ENCODE measurements at places on chromosomes 2 and 18.
A peak's percentile ranks its signal among the peaks of the same experiment; 100 is the strongest.

DNA sequence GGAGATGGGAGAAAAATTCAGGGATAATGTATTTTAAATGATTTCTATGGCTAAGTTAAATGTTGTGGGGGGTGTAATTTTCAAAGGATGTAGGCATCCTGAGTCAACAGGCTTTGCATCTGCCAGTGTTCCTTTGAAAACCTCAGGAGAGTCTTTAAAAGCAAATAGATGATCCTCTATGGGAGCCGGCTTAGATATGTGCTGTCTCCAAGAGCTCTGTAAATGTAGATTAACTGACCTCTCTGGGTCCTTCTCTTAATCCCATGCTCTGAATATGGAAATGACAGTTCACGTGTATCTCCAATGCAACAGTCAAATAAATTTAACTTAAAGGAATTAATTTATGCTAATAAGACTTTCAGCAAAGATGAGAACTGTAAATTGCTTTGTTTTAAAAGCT, 292.7 kb downstream of the ERBB4 start:
- no peak for DNase-seq
- no peaks in the 10 kb centered on the region for H3K27me3 ChIP-seq
- no peaks in the 10 kb centered on the region for H3K36me3 ChIP-seq
- no peaks in the 10 kb centered on the region for H3K4me1 ChIP-seq
- no peak overlapping the region for H3K27ac ChIP-seq

GRCh38 chr18:32422201-32422600, 48.5 kb downstream of the GAREM1 start:
- no peak overlapping the region for H3K27ac ChIP-seq
- no peak overlapping the region for H3K4me3 ChIP-seq
- no peak for DNase-seq
- H3K36me3 ChIP-seq, result no peaks in the 10 kb centered on the region

- no peak overlapping the region for H3K27ac ChIP-seq
- H3K27me3 ChIP-seq, result no peaks in the 10 kb centered on the region
- DNase-seq, result no peak
Observed at GRCh38 chr18:70385474-70385873, 96.6 kb downstream of the SOCS6 start.

DNA sequence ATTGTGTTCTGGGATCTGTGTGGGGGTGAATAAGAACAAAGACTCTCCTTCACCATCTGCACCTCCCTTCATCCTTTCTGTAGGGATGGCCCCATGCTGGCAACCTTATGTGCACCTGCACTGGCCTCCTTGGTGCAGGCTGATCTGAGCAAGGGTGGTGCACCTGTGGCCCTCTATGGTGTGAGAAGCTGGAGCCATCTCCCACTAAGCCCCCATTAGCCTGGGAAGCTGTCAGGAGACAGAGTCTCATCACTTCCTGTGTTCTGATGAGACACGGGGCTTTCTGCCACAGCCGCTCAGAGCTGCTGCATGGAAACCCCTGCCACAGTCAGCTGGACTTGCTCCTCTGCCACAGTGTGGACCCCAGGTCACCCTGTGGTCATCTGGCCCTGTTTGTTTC, 565.3 kb upstream of the SALL3 start:
- H3K36me3 ChIP-seq, result no peaks in the 10 kb centered on the region
- DNase-seq, result no peak
- H3K4me3 ChIP-seq, result no peak overlapping the region
- no peaks in the 10 kb centered on the region for H3K27me3 ChIP-seq

DNA sequence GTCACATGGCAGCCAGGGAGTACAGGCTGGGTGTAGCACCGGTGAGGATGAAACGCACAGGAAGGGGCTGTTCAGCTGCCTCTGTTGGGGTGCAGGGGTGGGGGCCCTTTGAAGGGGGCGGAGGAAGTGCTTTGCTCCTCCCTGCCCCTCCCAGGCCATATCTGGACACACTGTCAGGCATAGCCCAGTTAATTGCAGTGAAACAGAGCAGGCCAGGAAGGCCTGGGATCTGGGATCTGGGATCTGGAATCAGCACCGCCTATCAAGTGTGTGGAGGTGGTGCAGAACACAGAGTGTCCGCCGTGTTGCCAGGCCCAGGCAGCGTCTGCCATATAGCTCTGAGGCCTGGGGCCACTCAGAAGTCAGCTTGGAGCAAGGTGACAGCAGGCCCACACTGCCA, 119.3 kb upstream of the MSH2 start:
- no peak for DNase-seq
- H3K36me3 ChIP-seq, result no peaks in the 10 kb centered on the region
- no peaks in the 10 kb centered on the region for H3K27me3 ChIP-seq
- H3K4me1 ChIP-seq, result peaks cover 15% of the 10 kb centered on the region

GRCh38 chr2:98839292-98839691, 96.7 kb downstream of the CRACDL start:
- no peak overlapping the region for H3K4me3 ChIP-seq
- H3K4me1 ChIP-seq, result no peaks in the 10 kb centered on the region
- DNase-seq, result peak; percentile 58
- H3K36me3 ChIP-seq, result no peaks in the 10 kb centered on the region

- H3K27ac ChIP-seq, result no peak overlapping the region
- H3K36me3 ChIP-seq, result peaks cover 2% of the 10 kb centered on the region
- DNase-seq, result no peak
- no peaks in the 10 kb centered on the region for H3K27me3 ChIP-seq
- H3K4me3 ChIP-seq, result no peak overlapping the region
- peaks cover 5% of the 10 kb centered on the region for H3K4me1 ChIP-seq
Observed at GRCh38 chr18:73945130-73945792, 202.4 kb downstream of the FBXO15 start.

- H3K27me3 ChIP-seq, result no peaks in the 10 kb centered on the region
- no peak for DNase-seq
- H3K36me3 ChIP-seq, result no peaks in the 10 kb centered on the region
- H3K27ac ChIP-seq, result no peak overlapping the region
- no peaks in the 10 kb centered on the region for H3K4me1 ChIP-seq
Observed at GRCh38 chr18:32301361-32301760, 111.5 kb downstream of the MEP1B start.

GRCh38 chr2:18651842-18652774, 62.7 kb upstream of the NT5C1B start:
- H3K4me3 ChIP-seq, result no peak overlapping the region
- no peaks in the 10 kb centered on the region for H3K4me1 ChIP-seq
- no peak for DNase-seq
- H3K27ac ChIP-seq, result peak overlapping the region; percentile 25

DNA sequence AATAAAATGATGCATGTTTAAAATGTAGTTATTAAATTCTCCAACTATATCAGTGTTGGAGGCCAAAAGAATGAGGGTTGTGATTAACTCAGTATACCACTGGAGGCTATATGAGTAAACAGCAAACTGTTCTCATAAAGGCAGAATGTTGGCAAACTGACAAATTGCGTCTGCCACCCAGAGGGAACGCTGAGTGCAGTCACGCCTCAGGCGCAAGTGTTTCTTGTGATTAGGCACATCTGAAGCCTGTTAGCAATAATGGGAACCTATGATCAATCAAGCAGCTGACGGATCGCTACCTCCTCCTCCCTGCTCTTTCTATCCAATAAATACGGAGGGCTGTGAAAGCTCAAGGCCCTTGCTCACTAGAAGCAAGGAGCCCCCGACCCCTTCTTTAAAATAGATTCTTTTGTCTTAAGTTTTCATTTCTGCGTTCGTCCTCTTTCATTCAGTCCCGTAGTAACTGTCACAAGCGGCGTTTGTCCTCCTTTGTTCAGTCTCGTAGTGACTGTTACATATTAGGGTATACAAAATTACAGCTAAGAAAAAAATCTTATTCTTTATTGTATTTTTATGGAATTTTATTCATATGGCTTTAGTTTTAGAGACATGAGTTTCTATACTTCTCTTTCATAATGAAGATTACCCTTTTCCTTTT, 16.3 kb upstream of the RMND5A start:
- H3K36me3 ChIP-seq, result no peaks in the 10 kb centered on the region
- no peak overlapping the region for H3K4me3 ChIP-seq
- no peaks in the 10 kb centered on the region for H3K27me3 ChIP-seq
- DNase-seq, result peak; percentile 87

Data from trophoblast cell (in vitro differentiated cells and primary cell).